EH (cell line): ENCODE measurements at places on chromosomes 13 and 19.

DNA sequence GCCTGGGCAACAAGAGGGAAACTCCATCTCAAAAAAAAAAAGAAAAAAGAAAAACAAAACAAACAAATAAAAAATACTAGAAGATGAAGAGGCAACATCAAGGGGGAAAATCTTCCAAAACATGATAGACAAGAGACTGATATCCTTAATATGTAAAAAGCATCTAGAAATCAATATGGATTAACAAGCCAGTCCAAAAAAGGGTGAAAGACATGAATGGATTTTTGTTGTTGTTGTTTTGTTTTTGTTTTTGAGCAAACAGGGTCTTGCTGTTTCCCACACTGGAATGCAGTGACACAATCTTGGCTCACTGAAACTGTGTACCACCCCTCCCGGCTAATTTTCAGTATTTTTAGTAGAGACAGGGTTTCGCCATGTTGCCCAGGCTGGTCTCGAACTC is 4.0 kb upstream of the TINCR start:
- no peak for DNase-seq

- DNase-seq: peak; percentile 66
Observed at GRCh38 chr19:42081584-42082203, 5.7 kb downstream of the ZNF574 start.

- no peak for DNase-seq
Observed at GRCh38 chr13:106197496-106197895, 338.0 kb downstream of the EFNB2 start.

DNA sequence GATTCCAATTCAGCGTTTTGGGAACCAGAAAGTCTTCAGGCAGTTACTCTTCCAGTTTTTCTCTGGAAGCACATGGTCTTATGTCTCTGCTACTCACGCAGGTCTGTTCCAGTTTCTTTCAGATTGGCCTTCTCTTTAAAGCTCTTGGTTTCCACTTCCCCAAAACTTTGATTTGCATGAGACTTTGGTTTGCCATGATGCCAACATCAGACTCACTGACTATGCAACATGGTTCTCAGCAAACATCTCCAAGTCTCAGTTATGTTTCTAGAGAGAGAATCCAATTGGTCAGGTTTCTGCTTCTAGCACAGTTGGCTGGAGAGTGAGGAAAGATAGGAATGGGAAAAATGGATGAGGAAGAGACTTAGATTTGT is 3.1 kb downstream of the AKAP11 start:
- DNase-seq: peak; percentile 7

DNA sequence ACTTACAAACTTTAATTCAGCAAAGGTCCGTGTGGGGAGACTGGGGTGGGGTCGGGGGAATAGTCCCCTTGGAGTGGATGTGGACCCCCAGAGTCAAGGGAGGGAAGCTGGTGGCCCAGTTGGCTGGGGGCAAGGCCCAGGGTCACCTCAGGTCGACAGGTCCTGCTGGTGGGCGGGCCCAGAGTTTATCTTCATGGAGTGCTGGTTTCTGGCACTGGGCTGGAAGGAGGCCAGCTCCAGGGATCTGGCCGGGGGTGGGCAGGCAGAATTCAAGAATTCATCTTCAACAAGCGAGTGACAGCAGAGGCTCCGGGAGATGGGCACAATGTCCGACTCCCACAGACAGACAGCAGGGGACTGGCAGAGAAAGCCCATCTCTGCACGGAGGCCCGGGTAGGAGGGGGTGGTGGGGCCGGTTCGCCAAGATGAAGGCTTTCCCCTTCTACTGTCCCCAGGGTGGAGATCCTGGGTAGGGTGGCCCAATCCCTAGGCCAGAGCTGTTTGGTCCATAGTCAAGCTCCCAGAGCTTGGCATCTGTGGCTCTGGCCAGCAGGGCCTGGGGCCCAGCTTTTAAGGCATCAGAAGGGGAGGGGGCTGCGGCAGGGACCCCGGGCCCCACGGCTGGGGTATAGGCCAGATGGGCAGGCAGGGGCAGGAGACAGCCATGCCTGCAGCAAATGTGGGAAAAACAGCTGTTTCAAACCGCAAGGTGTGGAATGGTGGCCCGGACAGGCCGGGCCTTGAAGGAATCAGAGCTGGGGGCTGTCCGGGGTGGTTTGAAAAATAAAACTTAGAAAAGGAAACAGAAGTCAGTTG is 622 bp upstream of the FDX2 start:
- DNase-seq: no peak

GRCh38 chr13:59734393-59734792 is 429.3 kb downstream of the DIAPH3 start:
- DNase-seq: no peak

- DNase-seq: peak; percentile 94
Observed at GRCh38 chr19:44356383-44357111, at the start of gene ZNF112. Gene ZNF112, minus strand, starts transcription at chr19:44356680. Its CDS starts 16,141 bp downstream, at chr19:44340539.

DNA sequence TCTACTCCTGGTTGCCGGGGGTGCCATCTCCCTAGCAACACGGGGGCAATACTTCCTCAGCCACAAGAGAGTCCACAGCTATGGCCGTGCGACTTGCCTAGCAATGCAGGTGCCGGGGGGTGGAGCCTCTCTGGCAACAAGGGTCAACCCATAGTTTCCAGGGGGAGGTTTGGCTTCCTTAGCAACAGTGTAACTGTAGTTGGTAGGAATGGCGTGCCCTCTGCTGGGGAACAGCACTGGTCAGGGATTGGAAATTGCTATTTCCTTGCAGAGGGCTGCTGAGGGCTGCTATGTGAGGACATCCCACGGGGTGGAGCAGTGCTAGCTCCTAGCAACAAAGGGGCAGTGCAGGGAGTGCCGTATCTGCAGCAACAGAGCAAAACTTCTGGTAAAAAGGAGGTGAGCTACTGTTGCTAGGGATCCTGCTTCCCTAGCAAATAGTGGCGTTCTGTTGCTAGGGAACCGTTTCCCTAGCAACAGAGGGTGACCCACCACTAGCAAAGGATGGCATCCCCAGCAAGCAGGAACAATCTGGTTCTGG is 7.0 kb upstream of the TMC4 start:
- DNase-seq: peak; percentile 54

- DNase-seq: no peak
Observed at GRCh38 chr19:38799104-38799503, 10.1 kb downstream of the LGALS7B start.

DNA sequence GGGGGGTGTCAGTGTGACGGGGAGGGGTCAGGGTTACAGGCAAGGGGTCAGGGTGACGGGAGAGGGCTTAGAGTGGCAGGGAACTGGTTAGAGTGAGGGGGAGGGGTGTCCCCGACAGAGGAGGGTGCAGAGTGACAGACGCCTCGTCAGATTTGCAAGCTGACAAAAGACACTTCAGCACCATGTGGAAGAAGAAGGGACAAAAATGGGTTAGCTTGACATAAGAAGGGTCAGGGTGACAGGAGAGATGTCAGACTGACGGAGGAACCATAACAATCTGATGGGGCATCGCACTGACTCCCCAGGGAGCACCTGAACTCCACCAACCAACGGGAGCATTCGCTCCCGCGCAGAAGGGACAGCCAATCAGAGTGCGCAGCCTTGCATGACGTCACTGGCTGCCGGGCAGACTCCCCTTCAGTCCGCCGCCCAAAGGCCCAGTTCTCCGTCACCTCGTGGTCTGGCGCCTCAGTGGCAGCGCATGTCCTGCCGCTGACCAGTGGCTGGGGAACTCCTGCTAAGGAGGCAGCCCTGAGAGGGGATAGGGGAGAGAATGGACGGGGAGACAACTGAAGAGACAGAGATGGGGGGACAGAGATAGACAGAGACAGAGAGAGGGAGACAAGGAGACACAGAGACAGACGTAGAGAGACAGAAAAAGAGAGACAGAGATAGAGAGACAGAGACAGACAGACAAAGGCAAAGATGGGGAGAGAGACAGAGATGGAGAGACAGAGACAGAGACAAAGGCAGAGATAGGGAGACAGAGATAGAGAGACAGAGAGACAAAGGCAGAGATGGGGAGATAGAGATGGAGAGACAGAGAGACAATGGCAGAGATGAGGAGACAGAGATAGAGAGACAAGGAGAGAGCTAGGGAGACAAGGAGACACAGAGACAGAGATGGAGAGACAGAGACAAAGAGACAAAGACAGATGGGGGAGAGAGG is 30.2 kb downstream of the C19orf81 start:
- DNase-seq: peak; percentile 74

DNA sequence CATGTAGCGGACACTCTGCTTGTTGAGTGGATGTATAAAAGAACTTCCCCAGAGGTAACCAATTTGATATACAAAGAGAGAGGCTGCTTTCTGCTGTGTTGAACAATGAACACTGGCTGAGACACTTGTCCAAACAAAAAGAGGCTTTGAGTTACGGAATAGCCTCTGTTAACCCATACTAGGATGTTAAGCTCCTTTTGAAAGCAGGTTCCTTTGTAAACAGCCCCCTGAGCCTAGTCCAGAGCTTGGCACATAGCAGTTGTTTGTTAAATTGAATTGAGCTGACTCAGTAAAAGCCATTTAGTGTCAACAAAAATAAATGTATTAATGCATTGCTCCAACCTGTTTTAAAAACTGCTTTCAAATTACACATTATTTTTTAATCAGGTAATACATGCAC is 200.1 kb downstream of the MZT1 start:
- DNase-seq: no peak

DNA sequence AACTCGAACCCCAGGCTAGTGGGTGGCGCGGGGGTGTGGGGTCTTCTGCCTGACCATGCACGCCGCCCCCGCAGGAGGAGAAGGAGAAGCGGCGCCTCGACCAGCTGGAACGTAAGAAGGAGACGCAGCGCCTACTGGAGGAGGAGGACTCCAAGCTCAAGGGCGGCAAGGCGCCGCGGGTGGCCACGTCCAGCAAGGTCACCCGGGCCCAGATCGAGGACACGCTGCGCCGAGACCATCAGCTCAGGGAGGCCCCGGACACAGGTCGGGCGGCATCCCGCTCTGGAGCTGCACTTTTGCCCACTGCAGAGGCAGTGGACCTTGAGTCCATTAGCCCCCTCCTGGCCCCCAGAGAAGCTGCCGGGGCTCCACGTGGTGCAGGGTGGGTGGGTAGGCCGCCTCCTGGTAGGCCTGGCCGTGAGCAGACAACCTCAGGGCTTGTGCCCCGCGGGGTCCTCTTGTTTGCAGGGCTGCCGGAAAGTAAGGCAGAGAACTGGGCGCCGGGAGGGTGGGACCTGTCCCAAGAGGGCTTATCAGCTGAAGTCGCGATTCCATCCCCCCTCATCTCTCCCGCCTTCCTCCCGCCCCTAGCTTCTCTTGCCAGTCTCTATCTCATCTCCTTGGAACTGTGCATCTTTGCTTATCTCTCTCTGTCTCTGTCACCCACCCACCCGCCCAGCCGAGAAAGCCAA is 9.9 kb downstream of the CCDC124 start:
- DNase-seq: no peak

DNA sequence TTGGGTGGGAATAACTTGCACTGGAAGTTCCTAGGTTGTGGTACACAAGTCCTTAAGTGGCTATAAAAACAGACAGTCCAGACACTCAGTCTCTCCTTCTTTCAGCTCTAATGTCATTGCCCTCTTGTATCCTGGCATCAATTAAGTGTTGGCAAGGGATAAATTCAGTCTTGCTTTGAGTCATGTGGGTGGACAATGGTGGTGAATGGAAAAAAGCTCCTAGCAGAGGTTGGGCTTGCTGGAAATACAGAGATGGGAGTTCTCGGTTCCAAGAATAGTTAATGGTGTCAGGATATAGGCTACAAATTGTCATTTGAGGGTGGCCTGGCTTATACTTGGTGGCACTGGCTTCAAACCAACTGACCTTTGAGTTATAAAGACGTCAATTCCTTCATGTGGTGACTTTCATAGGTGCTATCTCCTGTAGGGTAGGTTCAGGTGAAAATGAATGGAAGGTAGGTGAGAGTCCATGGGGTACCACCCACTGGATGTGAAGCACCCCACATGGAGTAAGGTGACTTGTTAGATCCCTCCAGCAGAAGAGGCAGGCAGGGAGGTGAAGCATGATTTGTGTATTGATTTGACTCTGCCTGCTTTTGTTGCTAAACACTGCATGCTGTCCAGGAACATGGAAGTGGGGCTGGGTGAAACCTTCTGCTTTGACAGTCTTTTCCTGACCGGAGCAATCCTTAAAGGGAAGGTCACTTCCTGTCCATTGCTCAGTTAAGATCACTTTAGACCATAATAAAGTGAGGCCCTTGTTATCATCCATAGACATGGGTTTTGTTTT is 102.0 kb downstream of the LACC1 start:
- no peak for DNase-seq

DNA sequence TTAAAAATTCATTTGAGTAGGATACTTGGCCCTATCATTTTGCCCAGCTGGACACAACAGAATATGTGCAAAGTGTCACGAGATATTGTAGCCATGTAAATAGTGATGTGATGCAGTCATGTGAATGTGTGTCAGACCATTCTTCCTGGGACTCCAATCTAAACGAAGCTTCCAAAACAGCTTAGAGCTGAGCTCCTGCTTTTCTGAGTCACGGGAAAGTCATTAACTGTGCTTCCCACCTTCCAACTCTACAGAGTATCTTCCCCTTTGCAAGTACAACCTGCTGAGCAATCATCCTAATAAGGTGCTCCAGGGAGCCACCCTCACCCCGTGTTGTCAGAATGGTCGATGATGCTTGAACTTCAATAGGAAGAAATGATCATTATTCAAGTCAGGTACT is 294.7 kb downstream of the MYO16 start:
- peak; percentile 13 for DNase-seq

DNA sequence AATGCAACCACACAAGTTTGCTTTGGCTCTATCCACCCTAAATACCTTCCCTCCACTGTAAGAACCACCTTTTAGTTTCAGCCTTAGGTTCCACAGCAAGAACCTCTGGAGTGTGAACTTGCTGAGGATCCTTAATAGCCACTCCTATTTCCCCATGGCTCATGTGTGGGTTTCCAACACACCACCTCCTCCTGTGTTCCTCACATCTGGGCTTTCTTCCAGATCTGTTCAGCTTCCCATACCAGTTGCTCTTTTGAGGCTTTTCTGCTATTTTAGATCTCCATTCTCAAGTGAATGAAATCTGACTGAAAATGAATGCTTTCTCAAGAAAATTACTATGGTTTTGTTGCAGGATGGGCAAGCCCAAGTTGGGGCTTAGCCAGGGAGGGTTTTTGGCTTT is 104.8 kb upstream of the MIR17HG start:
- DNase-seq: no peak

- DNase-seq: peak; percentile 70
Observed at GRCh38 chr19:18939922-18940768, 872 bp downstream of the HOMER3 start.
